ENCODE measurements at places on chromosomes 16 and 17. TPM values are rescaled to one million over a fixed set of nuclear protein-coding genes. Genes with fewer than 3 reads are reported as not detected.

GRCh38 chr17:66523378-66524200 is 221.2 kb downstream of the PRKCA start:
- no peak for DNase-seq

GRCh38 chr16:56781528-56781961 is 51.6 kb downstream of the NUP93 start:
- DNase-seq, result no peak

- DNase-seq, result no peak
Measured at GRCh38 chr16:50151756-50152155, 1.4 kb upstream of the TENT4B start.

The SPNS2 gene
- total RNA-seq, result 47.3 TPM

The LCAT gene
- 3.7 TPM for total RNA-seq
